ENCODE measurements at places on chromosomes 3 and 15. TPM values are rescaled to one million over a fixed set of nuclear protein-coding genes. Genes with fewer than 3 reads are reported as not detected.

DNA sequence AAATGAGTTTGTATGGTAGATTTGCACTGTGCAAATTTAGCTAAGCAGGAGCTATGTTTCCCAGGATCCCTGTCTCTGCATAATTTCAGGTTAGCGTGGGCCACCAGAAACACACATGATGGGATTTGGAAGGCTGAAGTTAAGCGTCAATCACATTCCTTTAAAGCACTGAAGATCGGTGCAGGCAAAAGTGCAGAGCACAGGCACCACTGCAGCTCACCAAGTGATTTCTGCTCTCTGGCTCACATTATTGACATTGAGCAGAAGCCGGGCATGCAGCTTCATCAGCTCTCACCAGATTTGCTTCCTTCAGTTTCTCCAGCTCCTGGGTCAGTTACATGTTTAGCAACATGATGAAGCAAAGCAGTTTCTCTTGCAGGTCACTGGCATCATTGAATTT lies 256.4 kb upstream of the TGFBR2 start:
- DNase-seq, result no peak

DNA sequence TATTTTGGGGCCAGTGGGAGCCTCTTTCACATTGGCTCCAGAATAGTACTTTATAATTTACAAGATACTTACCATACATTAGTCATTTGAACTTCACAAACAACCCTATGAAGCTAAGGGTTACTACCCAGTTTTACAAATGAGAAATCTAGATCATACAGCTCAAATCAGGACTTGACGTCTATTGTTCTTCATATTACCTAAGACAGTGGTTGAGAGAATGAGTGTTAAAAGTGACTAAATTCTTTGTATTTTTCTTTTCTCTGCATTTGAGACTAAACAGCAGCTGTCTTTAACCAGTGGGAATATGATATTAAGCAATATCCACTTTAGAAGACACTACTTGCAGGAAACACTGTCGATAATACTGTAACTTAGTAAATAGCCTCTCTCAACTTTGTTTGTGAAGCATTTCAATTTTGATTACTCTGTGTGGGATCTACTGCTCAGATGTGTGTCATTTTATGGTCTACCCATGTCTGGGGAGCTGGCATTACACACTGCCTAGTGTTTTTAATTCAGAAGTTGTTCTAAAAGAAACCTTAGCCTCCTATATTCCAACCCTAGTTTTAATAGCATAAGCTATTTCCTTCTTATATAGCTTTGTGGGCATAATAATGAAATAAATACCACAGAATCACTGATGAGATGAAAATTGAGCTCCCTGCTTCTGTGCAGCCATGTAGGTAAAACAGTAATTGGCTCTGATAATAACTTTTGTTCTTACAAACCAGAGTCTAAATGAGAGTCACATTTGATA lies 45.9 kb downstream of the IQCH start:
- DNase-seq, result no peak

DNA sequence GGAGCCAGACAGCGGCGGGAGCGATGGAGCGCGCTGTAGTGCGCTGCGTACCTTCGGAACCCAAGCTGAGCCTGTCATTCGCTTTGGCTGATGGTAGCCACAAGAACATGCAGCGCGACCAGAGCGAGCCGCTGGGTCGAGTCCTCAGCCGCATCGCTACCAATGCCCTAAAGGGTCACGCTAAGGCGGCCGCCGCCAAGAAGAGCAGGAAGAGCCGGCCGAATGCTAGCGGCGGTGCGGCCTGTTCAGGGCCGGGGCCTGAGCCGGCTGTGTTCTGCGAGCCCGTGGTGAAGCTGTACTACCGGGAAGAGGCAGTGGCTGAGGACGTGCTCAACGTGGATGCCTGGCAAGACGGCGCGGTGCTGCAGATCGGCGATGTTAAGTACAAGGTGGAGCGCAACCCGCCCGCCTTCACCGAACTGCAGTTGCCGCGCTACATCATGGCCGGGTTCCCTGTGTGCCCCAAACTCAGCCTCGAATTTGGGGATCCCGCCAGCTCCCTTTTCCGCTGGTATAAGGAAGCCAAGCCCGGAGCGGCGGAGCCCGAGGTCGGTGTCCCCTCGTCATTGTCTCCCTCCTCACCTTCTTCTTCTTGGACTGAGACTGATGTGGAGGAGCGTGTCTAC lies 498 bp downstream of the PDE12 start:
- peak; percentile 41 for DNase-seq

DNA sequence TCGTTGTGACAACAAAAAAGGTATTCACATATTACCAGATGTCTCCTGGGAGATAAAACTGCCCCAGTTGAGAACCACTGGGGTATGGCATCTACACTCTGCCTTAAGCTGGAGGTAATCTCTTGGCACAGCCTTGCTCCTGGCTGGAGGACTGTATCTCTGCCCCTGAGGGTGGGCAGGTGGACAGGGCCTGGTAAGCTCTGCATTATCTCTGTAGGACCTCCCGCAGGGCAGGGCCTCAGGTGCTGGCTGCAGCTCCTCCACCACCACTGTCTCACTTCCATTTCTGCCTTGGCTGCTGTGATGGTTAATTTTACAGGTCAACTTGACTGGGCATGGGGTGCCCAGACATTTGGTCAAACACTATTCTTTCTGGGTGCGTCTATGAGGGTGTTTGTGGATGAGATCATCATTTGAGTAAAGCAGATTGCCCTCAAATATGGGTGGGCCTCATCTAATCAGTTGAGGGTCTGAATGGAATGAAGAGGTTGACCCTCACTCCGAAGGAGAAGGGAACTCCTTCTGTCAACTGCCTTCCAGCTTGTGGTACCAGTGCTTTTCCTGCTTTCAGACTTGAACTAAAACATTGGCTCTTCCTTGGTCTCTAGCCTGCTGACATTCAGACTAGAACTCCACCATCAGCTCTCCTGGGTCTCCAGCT lies 9.8 kb upstream of the RHCG start:
- no peak for DNase-seq

DNA sequence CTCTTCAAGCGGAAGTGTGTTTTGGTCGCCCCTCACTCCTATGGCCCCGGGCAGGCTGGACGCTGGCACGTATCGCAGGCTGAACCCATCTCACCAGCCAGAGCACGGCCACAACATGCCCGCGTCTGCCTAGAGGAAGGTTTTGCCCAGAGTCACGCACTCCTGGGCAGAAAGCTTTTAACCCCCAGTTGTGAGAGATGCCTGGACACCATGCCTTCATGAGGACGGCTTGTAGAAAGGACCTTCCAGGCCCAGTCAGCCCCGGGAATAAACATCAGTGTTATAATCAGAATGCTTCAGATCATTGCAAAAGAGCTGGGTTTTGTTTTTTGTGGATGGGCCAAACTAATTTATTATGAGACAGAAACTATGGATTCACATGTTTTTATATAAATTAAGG lies 16.5 kb downstream of the CYFIP1 start:
- no peak for DNase-seq

Gene TERC
- 5.6 TPM for total RNA-seq

Gene LDHAL6B
- not detected for total RNA-seq

Data from activated T-cell treated with anti-CD3 and anti-CD28 coated beads, Interleukin-2, amount 50 U/mL, for 72 hours (primary cell).